ENCODE measurements at places on chromosomes 11 and 22.

- no peak for DNase-seq
These were observed 13.0 kb downstream of the INTS4 start for GRCh38 chr11:77981346-77981947.

GRCh38 chr22:50171319-50171964, 911 bp downstream of the PANX2 start:
- DNase-seq, result no peak

- no peak for DNase-seq
These were observed 28.5 kb downstream of the UQCR10 start for GRCh38 chr22:29795663-29796062.

DNA sequence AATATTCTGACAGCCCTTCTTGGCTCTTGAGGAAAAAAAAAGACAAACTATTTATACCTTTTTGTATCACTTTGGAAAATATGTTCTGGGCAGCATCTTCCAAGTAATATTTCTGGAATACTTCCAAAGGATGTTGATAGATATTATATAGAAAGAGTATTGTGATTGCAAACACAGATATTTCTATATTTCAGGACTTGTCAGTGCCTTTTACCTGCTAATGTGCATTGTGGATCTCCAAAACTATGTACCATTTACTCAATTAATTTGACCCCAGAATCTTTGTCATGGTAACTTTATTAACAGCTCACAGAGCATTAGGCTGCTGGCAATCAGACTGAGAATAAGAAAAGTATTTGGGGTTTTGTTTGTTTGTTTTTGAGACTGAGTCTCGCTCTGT, 16.7 kb upstream of the CCND1 start:
- DNase-seq, result no peak

GRCh38 chr11:111299101-111300026, 1.0 kb downstream of the POU2AF3 start:
- no peak for DNase-seq

GRCh38 chr11:64915376-64915887, 1.6 kb downstream of the ATG2A start:
- no peak for DNase-seq

GRCh38 chr11:19846654-19847305, 134.1 kb downstream of the NAV2 start:
- DNase-seq, result no peak

DNA sequence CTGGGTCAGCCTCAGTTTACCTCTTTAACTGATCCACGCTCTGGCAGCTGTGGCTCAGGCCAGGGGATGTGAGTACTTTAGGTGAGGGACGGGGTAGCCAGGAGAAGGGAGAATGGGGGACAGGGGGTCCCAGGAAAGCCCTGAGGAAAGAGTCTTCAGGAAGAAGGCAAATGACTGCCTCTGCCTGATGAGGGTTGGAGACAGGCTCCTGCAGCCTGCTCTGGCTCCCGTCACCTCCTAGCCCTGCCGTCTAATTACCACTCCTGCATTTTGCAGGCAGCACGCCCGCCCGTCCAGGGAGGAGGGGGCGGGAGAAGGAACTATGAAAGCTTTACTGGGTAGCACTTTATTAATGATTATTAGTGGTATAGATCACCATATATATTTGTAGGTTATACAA, 116.6 kb downstream of the CEP164 start:
- DNase-seq, result no peak

DNA sequence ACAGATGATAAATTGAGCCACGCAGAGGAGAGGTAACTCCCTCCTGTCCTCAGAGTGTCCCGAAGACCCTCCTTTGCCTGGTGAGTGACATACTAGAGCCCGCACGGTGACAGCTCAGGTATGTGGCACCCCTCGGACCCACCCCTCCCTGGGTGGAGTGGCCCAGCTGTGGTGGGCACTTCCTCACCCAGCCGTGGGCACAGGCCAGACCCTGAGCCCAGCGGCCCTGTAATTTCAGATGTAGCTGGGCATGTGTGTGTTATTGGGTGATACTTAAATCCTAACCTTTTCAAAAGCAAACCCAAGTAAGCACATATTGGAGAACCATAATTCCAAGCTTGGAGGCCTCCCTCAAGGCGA, 93.2 kb downstream of the WNT7B start:
- no peak for DNase-seq

DNA sequence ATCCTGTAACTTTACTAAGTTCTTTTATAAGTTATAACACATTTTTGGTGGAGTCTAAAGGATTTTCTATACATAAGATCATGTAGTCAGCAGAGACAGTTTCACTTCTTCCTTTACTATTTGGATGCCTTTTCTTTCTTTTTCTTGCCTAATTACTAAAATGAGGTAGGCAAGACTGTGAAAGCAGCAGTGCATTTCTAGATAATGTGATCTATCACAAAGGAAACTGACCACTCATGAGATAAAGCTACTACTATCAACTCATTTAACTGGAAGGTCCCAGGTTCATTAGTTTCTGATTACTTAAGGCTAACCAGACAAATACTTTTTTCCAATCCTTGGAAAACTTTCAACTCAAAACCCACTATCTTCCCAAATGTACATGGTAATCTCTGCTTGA, 196.2 kb upstream of the E2F8 start:
- DNase-seq, result no peak

GRCh38 chr11:69293819-69294505, at the start of gene MYEOV:
Gene MYEOV, plus strand, starts transcription at chr11:69294155. Its CDS starts 1,200 bp downstream, at chr11:69295355.
- peak; percentile 91 for DNase-seq

GRCh38 chr11:79594834-79595233, 154.0 kb upstream of the TENM4 start:
- DNase-seq, result no peak

- no peak for DNase-seq
These were observed 9.3 kb upstream of the ADAMTS15 start for GRCh38 chr11:130439160-130439519.

- DNase-seq, result no peak
These were observed 8.8 kb downstream of the ARCN1 start for GRCh38 chr11:118581057-118581456.

DNA sequence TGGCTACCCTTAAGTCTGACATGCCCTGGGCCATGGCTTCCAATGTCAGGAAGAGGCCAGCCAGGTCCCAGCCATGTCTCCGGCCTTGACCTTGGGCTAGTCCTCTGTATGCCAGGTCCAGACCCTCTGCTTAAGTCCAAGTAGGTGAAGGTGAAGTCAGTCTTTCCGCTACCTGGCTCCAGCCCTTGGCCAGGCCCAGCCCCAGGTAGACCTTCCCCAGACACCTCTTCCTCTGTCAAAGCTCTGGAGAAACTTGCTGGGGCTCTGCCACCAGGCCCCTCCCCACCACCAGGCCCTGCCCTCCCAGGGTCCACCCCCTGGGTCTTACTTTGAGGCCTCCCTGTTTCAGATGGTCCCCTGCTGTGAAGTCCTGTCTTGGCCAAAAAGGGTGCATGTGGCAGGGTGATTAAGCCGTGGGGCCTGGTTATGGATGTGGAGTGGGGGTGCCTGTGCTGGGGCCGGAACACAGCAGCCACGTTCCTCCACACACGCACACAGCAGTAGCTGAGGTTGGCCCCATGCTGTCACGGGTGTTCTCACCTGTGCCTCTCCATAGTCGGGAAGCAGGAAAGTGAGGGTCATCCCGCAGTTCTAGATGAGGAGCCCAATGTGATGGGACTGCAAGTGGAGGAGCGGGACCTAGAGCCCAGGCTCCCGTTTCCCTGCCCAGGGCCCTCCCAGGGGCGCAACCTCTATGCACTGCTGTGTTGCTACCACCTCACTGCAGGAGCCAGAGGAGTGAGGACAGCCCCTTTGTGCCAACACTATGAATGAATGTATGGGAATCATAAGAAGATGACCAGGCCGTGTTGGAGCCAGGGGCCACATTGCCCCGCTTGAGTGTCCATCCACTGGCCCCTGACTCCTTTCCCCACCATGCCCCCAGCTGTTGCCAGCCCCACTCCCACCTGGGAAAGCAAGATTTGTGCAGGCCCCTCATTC, 72.2 kb downstream of the LINC01488 start:
- DNase-seq, result no peak

DNA sequence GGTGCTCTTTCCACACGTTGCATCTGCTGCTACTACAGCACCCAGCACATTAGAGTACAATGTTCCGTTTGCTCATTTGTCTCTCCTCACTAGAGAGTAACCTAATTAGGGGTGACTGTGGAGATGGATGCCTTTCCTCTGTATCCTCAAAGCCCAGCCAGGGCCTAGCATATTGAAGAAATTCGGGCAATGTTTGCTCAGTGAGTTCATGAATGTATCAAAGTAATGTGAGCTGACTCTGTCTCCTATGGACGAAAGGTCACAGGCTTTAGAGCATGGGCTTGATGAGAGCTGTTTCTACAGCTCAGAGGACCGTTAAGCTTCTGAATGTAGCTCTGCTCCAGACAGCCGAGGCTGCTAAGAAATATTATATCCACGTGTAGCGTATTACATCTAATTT, 67.5 kb downstream of the C11orf58 start:
- DNase-seq, result no peak

- DNase-seq, result no peak
These were observed 12.7 kb downstream of the BTG4 start for GRCh38 chr11:111499483-111499882.

GRCh38 chr11:118164885-118165284, 11.6 kb downstream of the SCN2B start:
- DNase-seq, result no peak
